Lung microvascular endothelial cell (primary cell): ENCODE measurements at places on chromosomes 16 and 17.
A peak's percentile ranks its signal among the peaks of the same experiment; 100 is the strongest.

GRCh38 chr16:48541108-48541786 is 68.7 kb downstream of the N4BP1 start:
- DNase-seq = no peak

DNA sequence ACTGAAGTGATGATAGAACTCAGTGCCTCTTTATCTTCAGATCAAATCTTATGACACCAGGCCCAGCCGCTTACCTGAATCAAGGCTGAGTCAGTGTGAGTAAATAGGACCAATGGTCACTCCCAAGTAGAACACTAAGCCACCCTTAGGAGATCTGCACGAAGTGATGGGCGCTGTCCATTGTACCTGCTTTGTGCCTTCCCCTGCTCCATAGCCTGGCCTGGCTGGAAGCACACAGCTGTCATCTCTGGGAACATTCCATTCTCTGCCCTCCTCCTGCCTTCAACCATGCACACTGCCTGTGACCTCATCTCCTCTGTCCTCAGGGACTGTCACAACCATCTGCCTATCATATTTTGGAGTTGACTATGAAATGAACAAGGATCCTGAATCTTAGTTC is 279.5 kb upstream of the ASIC2 start:
- peak; percentile 1 for DNase-seq

- DNase-seq = no peak
These were observed 27.6 kb upstream of the CIBAR2 start for GRCh38 chr16:85139881-85140339.

DNA sequence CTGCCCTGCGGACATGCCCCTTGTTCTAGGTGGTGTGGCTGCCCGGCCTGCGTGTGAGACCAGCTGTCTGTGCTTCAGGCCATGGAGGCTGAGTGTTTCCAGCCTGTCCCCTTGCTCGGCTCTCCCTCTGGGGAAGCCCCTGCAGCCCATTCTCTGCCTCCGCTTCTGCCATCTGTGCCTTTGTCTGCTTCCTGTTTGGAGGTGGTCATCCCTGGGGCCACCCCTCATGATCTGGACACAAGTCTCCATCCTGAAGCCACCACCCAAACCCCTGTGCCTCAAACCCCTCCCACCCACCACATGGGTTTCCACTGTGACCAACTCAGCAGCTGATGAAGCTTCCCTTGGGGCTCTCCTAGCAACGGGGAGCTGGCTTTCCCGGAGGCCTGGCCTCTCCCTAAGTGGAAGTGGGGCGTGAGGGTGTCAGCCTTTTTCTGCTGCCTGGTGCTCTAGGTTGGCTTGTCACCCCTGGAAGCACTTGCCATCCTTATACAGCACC is 184.9 kb downstream of the SEC14L1 start:
- no peak for DNase-seq

DNA sequence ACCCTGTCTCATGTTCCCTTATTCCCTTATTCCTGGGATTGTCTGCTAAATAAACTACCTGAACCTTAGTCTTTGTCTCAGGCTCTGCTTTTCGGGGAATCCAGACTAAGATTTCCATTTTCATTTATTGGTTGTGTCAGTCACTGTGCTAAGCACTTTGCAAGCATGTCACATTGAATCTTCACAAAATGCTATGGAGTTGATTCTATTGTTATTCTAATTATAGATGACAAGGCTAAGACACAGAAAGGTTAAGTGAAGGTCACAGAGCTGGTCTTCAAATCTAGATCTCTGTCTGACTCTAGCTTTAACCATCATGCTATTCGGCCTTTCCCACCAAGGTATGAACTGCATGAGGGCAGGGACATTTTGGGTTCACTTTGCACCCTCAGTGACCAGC is 13.4 kb upstream of the CES5A start:
- no peak for DNase-seq

- no peak for DNase-seq
These were observed 164.3 kb downstream of the PARN start for GRCh38 chr16:14465799-14466198.

- no peak for DNase-seq
These were observed 26.4 kb downstream of the ADCY9 start for GRCh38 chr16:4089811-4090301.

DNA sequence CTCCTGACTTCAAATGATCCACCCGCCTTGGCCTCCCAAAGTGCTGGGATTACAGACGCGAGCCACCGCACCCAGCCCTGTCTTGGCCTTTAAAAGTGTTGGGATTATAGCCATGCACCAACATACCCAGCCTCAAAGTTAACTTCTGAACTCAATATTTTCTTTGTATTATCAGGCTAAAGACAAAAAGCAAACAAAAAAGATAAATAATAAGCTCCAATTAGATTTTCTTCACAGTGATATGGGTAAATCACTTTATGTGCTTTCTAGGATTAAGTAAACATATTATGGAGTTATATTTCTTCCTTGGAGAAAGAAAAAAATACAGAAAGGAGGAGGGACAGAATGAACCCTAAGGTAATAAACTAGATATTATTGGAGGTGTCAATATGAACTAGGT is 74.3 kb downstream of the FBXL20 start:
- DNase-seq = no peak

GRCh38 chr16:19687279-19687678 is 30.7 kb downstream of the KNOP1 start:
- DNase-seq = no peak

GRCh38 chr16:87271256-87271655 is 45.9 kb downstream of the C16orf95 start:
- no peak for DNase-seq

- DNase-seq = no peak
These were observed 91.6 kb downstream of the TNFRSF13B start for GRCh38 chr17:16880121-16880842.

DNA sequence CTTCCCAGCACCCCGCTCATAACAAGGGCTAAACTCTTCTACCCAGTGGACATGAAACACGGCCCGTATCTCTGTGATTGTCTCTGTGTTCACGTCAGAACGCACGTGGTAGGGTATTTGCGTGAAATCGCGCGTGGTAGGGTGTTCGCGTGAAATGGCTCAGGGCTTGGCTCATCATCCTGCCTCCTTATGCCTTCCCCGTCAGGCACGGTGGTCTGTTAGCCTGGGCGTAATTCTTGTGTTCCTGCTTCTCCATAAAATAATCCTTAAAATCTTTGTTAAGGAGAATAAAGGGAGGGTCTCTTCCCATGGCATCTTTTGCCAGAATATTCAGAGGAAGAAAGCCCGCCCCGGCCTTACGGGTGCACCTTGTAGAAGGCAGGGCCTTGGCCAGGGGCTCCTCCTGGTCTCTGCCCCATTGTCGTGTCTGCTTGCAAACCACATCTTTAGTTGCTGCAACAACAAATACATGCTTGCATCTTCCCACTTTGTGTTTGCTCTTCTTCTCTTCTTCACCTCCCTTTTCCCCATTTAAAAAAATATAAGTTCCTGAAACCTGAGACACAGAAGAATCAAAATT is 116.7 kb upstream of the CHMP6 start:
- no peak for DNase-seq

GRCh38 chr17:45850468-45850867 is 5.8 kb downstream of the SPPL2C start:
- DNase-seq = no peak

- no peak for DNase-seq
These were observed 33.3 kb downstream of the BAHCC1 start for GRCh38 chr17:81428516-81428915.

DNA sequence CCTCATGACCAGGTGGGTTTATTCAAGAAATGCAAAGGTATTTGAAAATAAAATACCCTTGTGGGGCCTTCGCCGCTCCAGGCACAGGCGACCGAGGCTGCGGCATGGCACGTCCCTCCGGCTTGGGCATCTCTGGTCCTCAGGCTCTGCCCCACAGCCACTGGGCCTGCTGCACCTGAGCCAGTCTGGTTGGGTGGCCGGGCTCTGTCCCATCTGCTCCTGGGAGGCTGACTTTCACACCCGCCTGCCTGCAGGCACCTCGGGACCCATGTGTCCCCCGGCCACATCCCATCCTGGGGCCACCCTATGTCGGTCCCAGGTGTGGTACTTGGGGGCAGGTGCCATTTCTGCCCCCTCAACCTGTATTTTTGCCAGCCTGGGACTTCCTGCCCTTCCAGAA is 20.9 kb downstream of the OSBPL7 start:
- DNase-seq = no peak

DNA sequence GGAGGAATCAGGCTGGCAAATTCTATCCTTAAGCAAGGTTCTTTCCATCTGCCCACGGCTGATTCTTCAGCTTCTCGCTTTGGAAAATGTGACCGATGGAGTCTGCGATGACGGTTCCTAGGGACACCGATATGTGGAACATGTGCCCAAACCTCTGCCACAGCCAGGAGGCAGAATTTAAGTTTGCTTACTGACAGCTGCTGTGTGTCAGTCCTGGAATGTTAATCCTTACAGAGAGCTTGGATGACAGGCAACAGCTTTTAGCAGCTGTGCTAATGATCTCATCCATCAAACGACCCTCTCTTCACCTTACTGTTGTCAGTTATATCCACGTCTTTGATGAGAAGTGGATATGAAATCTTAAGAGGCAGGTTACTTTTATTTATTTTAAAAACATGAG is 11.4 kb upstream of the MYH13 start:
- no peak for DNase-seq

DNA sequence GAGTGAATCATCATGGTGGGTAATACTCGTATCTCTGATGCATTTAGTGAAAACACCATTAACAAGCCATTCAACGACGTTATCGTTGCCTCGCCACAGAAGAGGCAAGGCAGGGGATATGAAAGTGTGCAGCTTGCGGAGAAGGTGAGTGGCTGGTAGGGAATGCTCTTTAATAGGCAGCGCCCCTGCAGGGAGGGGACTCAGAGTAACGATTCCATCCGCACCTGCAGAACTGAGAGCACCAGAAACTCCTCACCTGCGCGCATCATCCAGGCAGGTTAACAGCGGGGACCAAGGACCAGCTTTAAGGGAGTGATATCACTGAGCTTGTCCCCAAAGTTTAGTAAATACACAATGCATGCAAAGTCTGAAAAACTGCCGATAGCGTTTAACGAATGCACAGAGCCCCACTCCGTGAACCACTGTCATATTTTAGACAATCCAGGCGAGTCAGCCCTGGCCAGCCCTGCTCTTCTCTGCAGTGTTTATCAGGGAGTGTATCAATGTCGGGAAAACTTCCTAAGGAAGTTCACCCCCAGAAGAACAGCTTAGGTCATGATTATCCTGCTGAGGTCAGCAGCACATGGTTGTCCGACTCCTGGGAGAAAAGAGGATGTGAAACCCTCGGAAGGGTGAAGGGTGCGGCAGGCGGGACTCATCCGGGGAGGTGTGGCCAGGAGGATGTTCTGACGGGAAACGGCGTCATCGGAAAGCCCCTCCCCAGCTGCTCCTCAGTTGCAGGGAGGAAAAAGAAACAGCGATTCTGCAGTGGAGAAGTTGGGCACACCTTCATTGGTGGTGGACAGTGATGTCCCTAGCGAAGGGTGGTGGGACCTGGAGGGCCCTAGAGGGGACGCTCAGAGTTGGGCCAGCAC is 68.5 kb upstream of the DNAH17 start:
- DNase-seq = peak; percentile 30

- DNase-seq = no peak
These were observed 25.0 kb downstream of the MPRIP start for GRCh38 chr17:17067257-17067656.

GRCh38 chr16:1272453-1273198 is 16.8 kb downstream of the TPSD1 start:
- no peak for DNase-seq

DNA sequence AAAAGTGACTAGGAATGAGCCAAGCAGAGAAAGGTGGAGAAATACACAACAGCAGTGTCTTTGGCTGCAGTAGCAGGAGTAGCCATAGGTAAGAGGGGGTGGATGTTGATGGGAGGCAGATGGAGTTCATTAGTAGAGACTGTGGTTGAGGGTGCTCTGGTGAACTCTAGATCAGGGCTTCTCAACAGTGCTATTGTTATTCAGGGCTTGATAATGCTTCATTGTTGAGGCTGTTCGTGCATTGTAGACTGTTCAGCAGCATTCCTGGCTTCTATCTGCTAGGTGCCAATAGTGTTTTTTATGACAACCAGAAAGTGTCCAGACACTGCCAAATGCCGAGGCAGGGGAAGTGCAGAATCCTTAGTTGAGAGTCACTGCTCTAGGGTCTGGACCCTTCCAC is 3.6 kb downstream of the ALKBH5 start:
- DNase-seq = no peak

GRCh38 chr17:1557355-1558095 is 5.1 kb downstream of the PITPNA start:
- DNase-seq = peak; percentile 84
